ENCODE measurements at places on chromosomes 1 and 21.

DNA sequence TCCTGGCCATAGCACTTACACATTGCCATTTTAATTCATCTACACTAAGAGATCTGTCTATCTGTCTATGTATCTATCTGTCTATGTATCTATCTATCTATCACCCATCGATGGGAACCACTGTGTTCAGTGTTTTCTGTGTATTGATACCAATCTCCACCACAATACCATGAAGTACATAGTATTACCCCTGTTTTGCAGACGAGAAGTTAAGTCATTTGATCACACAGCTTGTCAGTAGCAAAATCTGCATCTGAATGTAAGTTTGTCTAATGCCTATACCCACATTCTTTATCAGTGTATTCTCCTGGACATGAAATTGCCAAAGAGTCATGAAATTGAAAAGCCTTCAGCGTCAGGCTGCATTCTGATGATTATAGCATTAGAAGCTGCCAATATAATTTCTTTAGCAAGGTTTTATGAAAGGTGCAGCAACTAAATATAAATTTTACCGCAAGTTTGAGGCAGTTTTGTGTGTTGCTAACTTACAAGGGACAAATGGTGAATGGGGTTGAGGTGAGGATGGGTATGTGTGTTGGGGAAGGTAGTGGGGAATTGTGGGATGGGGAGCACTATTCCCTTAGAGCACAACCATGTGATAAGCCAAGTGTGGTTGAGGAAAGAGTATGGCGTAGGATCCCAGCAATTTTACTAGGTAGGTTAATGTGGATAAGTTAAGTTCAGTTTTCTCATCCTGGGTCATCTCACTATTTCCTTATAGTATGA is 24.2 kb downstream of the SLAMF1 start:
- DNase-seq, result no peak

- DNase-seq, result no peak
Observed at GRCh38 chr21:45970674-45971615, 10.6 kb upstream of the COL6A1 start.

DNA sequence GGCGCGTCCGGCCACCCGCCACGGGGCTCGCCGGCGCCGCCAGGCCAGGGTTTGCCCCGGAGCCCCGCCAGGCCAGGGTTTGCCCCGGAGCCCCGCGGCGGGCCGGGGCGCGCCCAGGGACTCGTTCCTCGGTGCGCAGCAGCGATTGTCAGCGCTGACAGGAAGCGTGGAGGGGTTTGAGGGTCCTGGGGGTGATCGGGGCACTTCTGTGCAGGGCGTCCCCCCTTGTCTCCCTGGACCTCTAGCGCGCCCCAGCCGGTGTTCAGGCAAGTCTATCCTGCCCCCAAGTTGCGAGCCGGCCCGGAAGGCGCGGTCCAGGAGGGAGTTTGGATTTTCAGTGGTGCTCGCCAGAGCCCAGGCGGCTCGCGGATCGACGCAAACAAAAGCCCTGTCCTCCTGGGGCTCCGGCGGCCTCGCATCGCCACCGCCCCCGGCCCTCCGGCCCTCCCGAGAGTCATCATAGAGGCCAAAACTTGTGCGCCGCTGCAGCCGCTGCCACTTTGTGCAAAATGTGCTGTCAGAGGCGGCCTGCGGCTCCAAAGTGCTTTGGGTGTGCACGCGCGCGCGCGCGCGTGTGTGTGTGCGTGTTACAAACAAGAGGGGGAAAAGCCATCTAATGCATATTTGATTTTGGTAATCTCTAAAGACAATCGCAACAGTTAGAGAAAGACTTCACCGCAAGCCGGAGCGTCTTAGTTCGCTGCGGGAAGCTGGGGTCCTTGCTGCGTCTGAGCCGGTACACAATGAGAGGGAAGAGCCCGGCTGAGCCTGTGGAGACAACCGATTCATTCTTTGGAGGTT is 1.0 kb downstream of the ROR1 start:
- DNase-seq, result no peak

GRCh38 chr1:71733121-71733520 is 549.2 kb downstream of the NEGR1 start:
- DNase-seq, result no peak

GRCh38 chr1:247177755-247178154 is 5.9 kb upstream of the ZNF124 start:
- no peak for DNase-seq

GRCh38 chr1:154208677-154209388 is 2.7 kb upstream of the CFAP141 start:
- no peak for DNase-seq

GRCh38 chr1:19407494-19408096 is 77.7 kb downstream of the CAPZB start:
- no peak for DNase-seq

- DNase-seq, result no peak
Observed at GRCh38 chr1:24558902-24559791, 3.3 kb downstream of the NCMAP start.

GRCh38 chr1:214005708-214006107 is 17.9 kb downstream of the PROX1 start:
- DNase-seq, result no peak
